Fibroblast of the aortic adventitia (primary cell): ENCODE measurements at places on chromosomes 5 and 9. TPM values are rescaled to one million over a fixed set of nuclear protein-coding genes. Genes with fewer than 3 reads are reported as not detected.

Gene CNTFR
- total RNA-seq, result 1.3 TPM in 1 of 2 replicates, not detected in the other

- DNase-seq, result no peak
These were observed 25.6 kb downstream of the ISOC1 start for GRCh38 chr5:129120158-129120581.

DNA sequence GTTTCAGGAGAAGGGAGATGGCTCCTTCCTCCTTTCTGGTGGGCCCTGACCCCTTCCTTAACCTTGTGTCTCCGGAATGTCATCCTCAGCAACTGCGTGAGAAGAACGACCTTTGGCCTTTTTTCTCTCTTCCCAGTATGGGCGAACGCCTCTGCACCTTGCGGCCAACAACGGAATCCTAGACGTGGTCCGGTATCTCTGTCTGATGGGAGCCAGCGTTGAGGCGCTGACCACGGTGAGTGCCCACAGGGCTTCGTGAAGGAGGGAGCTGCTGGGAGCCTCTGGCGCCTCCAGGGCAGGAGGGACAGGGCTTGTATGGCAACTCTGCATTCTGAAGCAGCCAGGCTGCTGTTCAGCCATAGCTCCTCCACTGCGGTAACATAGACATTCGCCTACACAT, 68.0 kb upstream of the CTSL start:
- DNase-seq, result no peak

GRCh38 chr9:131299346-131299960, 9.9 kb downstream of the PLPP7 start:
- DNase-seq, result no peak

Gene GLDC
- total RNA-seq, result 0.65 and 1.8 TPM in 2 replicates

DNA sequence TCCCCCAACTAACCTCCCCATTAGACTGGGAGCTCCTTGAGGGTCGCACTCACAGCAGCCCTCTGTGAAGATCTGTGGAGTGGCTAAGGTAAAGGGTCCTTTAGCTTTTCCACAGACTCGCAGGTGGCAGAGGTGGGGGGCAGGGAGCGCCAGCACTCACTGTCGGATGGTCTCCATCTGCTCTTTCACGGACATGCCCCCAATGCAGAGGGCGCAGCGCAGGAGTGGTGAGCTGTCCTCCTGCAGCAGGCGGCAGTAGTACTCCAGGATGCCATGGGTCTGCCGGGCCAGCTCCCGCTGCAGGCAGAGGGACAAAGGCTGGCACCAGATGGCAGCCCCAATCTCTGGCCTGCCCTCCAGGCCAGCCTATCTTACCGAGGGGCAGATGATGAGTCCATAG, 2.2 kb downstream of the DDX41 start:
- DNase-seq, result no peak

DNA sequence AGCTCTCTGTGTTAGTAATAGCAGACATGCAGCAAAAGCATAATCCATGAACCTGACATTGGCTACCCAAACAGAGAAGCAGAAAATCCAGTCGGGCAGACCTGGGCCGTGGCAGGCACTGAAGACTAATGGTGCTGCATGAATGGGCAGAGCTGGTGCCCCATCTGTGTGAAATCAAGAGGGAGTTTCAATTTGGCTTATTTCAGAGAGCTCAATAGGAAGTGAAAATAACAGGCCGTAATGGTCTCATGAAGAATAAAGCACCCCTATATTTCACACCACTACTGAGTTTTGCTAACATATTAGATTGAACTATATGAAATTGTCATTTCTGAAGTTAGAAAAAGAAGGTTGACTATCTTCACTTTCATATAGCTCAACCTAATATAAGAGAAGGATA, 149.7 kb downstream of the ENC1 start:
- no peak for DNase-seq

- peak; percentile 93 for DNase-seq
These were observed 21.1 kb upstream of the EEIG1 start for GRCh38 chr9:128001779-128002298.

Gene NUP214
- total RNA-seq, result 18.1 and 20.2 TPM in 2 replicates
